Retina (tissue), 1 donor: ENCODE measurements at places on chromosomes 6 and 20.

DNA sequence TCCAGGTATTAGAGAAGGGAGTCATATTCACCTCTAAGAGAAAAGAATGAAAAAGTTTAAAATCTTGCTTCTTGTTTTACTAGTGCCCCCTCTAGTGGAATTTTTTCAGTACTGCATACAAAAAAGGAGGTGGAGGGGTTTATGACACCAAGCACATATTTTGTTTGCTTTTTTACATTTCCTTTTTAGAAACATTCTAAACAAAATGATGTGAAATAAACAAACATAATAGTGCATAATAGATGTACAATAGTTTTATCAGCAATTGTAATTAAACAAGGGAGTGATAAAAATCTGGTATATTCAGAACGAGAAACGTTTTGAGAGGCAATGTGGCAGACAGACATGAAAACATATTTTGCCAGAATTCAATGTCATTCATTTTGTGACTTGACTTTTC, 111.0 kb upstream of the TFAP2D start:
- peak; percentile 41 for DNase-seq

DNA sequence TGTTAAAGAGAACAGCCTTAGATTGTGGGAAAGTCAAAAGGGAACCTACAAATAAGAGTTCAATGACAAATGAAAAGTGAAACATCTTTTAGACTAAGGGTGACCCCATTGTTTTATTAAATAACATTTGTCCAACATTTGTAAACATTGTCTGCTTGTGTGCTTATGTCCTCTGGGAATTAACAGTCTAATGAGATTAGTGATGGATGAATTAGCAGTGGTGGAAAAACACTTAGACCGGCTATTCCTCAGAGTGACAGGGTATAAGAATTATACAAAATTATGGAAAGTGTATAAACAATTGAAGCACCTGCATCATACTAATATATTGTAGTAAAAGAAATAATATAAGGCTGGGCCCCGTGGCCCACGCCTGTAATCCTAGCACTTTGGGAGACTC, 29.3 kb upstream of the HFE start:
- DNase-seq, result peak; percentile 37

GRCh38 chr6:159077123-159077522, 32.3 kb upstream of the TAGAP start:
- DNase-seq, result peak; percentile 47

- DNase-seq, result peak; percentile 39
These were observed 15.5 kb downstream of the SIM1 start for GRCh38 chr6:100449239-100449691.

DNA sequence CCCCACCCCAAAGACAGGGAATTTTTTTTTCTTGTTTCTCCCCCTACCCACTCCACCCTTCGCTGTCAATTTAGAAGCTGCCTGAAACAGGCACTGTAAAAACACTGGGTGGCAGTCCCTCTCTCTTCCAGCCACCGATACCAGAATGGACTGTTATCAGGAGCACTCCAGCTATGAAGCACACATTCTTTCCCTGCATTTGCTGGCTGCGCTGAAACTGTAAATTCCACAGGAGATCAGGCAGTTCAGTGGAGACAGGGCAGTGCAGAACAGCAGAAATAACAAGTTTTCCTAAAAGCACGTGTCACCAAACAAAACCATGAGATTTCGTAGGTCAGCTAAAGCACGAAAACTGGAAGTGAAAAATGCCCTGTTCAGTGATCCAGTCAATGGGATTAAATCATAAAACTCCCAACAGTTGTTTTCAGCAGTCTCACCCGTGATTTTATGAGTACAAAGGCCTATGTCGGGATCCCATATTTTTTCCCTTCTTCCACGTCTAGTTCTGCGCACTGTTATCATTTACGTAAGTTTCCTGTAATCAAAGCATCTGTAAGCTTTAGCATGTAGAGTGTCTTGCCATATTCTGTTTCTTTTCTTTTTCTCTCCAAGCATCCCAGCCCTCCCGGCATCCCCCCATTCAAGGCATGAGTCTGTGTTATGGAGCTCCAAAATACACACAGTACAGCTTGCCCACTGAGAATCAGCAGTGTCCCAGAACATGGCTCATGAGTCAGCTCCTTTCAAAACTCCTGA, 359.9 kb upstream of the EPHA7 start:
- peak; percentile 47 for DNase-seq

DNA sequence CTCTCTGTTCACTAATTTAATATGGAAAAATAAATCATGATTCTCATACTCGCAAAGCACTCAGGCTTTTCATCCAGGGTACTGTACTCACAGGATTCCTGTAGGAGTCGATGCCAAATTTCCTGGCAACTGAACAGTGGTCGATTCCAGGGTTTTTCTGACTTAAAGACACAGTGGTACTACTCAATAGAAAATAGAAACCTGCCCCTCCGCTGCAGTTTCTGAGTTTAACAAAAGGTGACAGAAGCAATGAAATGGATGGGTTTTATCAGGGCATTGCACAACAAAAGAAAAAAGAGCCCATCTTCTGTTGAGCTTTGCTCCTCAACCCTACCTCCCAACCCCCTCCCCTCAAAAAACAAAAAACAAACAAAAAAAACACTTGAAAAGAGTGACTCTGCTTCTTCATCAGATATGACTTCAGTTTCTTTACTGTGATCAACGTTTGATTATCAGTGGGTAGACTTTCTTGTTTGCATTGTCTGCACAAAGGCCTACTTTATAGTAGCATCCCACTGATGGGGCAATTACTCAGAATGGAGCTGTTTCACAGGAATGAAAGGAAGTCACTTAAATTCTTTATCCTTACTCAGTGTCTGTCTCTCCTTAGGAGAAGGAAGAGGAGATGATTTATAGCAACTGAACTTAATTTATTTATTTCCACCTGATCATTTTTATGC, 96.2 kb upstream of the FOXO3 start:
- DNase-seq, result peak; percentile 67

GRCh38 chr20:22455259-22455658, 129.1 kb downstream of the FOXA2 start:
- DNase-seq, result no peak
